Activated CD8-positive, alpha-beta T cell treated with anti-CD3 and anti-CD28 coated beads, Interleukin-2, amount 10 ng/mL, durations not matched to agents 7 days and 5 days (primary cell): ENCODE measurements at places on chromosomes 7 and 10. TPM values are rescaled to one million over a fixed set of nuclear protein-coding genes. Genes with fewer than 3 reads are reported as not detected.

DNA sequence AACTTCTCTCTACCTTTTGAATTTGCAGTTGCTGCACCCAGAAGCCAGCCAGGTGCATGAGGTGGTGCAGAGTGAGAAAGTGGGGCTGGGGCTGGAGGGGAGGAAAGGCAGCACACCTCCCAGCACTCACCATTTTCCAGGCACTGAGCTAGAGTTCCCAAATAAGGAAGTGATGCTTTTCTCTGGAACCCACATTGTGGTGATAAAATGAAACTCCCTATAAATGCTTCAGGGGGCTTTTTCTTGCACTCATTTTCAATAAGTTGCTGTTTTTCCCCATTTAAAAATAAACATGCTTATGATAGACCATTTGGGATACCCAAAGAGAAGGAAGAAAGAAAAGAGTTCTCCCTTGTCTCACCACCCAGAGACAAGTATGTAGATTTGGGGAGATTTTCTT, 42.8 kb upstream of the TNS3 start:
- no peaks in the 10 kb centered on the region for H3K27me3 ChIP-seq
- H3K4me3 ChIP-seq = no peak overlapping the region
- DNase-seq = no peak
- no peaks in the 10 kb centered on the region for H3K36me3 ChIP-seq

- peaks cover 27% of the 10 kb centered on the region for H3K36me3 ChIP-seq
- H3K27me3 ChIP-seq = no peaks in the 10 kb centered on the region
- no peak overlapping the region for H3K4me3 ChIP-seq
- H3K4me1 ChIP-seq = peaks cover 26% of the 10 kb centered on the region
- no peak overlapping the region for H3K27ac ChIP-seq
Measured at GRCh38 chr10:74917481-74918077, 91.2 kb downstream of the KAT6B start.

- no peaks in the 10 kb centered on the region for H3K4me1 ChIP-seq
- H3K27ac ChIP-seq = no peak overlapping the region
- DNase-seq = no peak
Measured at GRCh38 chr10:2576892-2577291, 490.5 kb upstream of the PFKP start.

GRCh38 chr10:26368463-26368862, 69.7 kb upstream of the APBB1IP start:
- H3K4me1 ChIP-seq = no peaks in the 10 kb centered on the region
- no peak for DNase-seq
- H3K36me3 ChIP-seq = no peaks in the 10 kb centered on the region
- no peak overlapping the region for H3K4me3 ChIP-seq

ACTR3C gene
- 4.6 TPM for total RNA-seq
